MM.1S (cell line): ENCODE measurements at places on chromosomes 3 and 15.
A peak's percentile ranks its signal among the peaks of the same experiment; 100 is the strongest.

GRCh38 chr3:21484828-21485144, 266.2 kb downstream of the ZNF385D start:
- no peak for DNase-seq

- no peak for DNase-seq
Observed at GRCh38 chr3:48047841-48048464, 31.7 kb upstream of the MAP4 start.

- DNase-seq, result peak; percentile 40
Observed at GRCh38 chr3:37814547-37814946, 47.1 kb upstream of the CTDSPL start.

GRCh38 chr3:99753268-99753975, 64.2 kb upstream of the CMSS1 start:
- DNase-seq, result peak; percentile 68

DNA sequence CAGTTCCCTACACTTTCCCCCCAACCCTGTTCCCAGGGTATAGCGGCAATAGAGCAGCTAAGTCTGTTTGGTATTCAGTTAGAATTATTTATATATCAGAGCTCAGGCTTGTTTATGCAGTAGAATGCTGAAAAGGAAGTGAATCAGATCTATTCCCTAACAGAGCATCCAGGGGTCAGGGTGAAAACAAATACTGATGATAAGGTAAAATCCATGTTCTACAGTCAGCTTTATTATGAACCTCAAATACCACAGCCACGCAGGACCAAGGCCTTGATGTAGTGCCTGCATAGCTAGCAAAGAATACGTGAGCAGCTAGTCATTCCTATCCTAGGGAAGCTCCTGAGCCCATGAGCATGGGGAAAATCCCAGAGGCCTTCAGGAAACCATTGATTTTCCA, 229.7 kb upstream of the ICE2 start:
- no peak for DNase-seq

- no peak for DNase-seq
Observed at GRCh38 chr3:66497288-66497984, 3.4 kb downstream of the LRIG1 start.

DNA sequence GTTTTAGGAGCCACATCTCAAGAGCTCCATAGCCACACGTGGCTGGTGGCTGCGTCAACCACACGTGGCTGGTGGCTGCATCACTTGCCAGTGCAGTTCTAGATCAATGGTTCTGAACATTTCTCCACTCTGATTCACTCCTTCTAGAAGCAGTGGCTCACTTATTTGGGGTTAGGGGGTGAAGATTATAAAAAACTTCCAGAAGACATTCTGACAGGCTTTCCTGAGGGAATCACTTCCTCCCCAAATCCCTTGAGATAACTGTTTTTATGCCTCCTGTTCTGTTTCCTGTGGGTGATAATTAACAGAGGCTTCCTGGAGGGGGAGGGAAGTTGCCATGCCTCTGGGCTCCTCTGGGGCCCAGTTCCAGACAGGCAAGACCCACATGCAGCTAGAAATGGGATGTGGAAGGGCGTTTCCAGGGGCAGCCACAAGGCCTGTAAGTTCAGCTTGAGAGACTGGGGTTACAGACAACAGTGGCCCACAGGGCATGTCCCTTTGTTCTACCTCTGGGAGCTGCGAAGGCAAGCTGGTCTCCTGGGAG, 23.6 kb downstream of the HEG1 start:
- no peak for DNase-seq

DNA sequence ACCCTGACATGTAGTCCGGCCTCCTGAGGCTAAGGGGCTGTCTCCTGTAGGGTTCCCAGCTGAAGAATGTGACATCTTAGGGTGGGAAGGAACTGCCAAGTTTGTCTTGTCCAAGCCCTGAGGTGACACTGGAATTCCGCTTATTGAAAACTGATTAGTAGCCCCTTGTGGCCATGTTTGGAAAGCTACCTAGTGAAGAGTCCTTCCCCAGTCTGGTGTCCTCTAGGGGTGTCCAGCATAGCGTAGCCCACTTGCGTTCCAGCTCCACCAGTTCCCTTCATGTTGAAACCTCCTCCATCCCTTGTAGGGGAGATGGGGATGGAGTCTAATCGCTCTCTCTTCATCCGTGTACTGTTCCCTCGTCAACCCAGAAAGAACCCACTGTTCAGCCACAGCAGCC, 79.5 kb downstream of the CHDH start:
- DNase-seq, result no peak

- no peak for DNase-seq
Observed at GRCh38 chr15:98668566-98669308, 20.4 kb downstream of the IGF1R start.

- DNase-seq, result no peak
Observed at GRCh38 chr3:168958466-168958865, 705.0 kb downstream of the MECOM start.

- DNase-seq, result no peak
Observed at GRCh38 chr3:30760040-30760695, 134.3 kb downstream of the GADL1 start.

GRCh38 chr15:41967506-41968206, 4.7 kb downstream of the EHD4 start:
- no peak for DNase-seq

- no peak for DNase-seq
Observed at GRCh38 chr3:177642804-177643125, 445.5 kb upstream of the TBL1XR1 start.

- no peak for DNase-seq
Observed at GRCh38 chr3:137738710-137739109, 25.4 kb upstream of the SOX14 start.

- no peak for DNase-seq
Observed at GRCh38 chr3:3038201-3038991, 71.8 kb downstream of the IL5RA start.

GRCh38 chr3:31636694-31637442, 104.1 kb downstream of the STT3B start:
- DNase-seq, result no peak
